ENCODE measurements at places on chromosomes 4 and X.

GRCh38 chr4:22703912-22704311 lies 11.2 kb downstream of the GBA3 start:
- DNase-seq: no peak

- no peak for DNase-seq
Measured at GRCh38 chr4:23930750-23931488, 41.1 kb upstream of the PPARGC1A start.

DNA sequence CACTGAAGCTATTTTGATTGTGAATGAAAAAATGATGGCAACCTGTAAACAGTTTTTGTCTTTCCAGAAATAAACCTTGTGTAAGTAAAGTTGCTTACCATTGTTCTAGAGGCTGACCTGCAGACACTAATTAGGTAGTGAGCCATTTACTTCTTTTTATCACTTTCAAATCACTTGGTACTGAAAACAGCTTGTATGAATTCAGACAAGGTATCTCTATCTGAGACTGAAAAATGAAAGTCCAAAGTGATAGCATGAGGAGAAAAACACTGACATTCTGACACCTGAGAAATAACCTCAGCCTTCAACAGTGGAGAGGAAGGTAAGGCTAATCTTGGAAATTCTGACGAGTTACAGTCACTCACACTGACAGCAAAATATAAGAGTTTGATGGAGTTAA lies 238.8 kb downstream of the GPC3 start:
- DNase-seq: no peak

GRCh38 chr4:133131829-133132460 lies 17.1 kb upstream of the PCDH10 start:
- DNase-seq: no peak

GRCh38 chr4:69934150-69934549 lies 3.3 kb downstream of the CSN1S1 start:
- no peak for DNase-seq

DNA sequence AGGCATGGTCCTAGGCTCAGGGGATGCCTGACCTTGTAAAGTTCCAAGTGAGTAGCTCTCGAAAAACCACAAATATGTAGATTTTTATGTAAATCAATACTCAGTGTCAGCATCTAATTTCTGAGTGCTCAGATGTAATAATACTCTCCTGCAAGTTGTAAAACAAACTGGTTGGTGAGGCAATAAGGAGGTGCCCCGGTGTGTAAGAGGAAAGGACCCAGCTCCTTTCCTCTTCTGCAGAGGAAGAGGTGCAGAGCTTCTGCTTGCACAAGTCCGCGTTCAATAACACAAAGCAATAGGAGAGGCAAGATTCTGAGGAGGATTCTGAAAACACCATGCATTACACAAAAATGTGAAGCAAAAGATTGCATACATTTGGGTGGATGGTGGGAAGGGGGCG lies 43.6 kb upstream of the ENPP6 start:
- DNase-seq: no peak

- DNase-seq: no peak
Measured at GRCh38 chrX:14015294-14015693, 14.4 kb downstream of the GEMIN8 start.

GRCh38 chrX:102745857-102746584 lies 25.5 kb downstream of the GPRASP3 start:
- DNase-seq: peak; percentile 34

DNA sequence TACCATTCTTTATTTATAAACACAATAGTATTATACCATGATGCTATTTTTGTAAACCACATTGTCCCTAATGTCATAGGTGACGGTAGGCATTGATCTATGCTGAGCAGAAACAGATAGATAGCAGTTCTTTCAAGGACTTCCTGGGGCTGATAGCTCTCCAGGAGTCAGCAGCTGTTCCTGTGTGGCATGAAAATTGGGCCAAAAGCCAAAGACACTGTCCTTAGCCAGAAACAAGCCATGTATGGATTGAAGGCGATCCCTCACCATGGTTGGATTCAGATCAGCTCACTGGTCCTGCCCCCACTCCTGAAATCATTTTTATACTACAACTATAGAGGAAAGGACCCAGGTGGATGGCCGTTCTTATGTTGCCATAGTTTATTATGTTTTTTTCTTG lies 53.6 kb downstream of the DDX60 start:
- DNase-seq: no peak

DNA sequence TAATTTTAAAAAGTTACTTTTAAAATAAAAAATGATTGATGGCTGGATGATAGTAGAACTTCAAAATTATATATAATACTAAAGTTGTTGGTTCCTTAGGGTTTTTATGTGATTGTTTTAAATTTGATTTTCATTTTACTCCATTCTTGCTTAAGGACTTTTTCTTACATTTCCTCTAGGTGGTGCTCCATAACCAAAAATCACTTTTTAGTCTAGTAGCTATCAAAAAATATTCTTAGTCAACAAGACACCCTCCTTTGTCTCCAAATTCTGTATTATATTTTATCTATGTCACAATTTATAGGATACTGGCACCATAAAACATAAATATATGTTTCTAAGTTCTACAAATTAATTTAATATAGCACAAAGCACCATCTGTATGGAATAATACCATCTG lies 67.2 kb upstream of the BRWD3 start:
- no peak for DNase-seq

GRCh38 chr4:56375458-56375857 lies 11.8 kb downstream of the AASDH start:
- no peak for DNase-seq

DNA sequence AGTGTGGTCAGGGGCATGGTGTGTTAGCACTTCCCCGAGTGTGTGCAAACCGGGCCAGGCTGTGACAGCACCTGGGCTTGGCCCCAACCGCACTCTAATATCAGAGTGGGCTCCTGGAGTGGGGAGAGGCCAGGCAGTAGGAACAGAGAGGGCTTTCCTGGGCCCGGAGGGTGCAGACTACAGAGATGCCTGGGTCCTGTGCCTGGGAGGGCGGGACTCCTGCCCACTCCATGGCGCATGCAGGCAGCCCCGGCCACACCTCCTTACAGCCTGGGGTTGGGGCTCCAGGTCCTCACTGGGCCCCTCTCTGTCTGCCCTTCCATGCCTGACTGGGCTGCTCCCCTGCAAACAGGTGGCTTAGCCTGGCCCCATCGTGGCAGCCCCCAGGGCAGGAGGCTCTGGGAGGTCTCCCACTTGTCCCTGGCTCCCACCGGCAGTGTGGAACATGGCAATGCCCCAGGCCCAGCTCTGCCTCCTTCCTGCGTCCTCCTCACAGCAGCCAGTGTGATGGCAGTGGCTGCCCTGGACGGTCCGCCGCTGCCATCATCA lies 60.4 kb downstream of the AGA start:
- DNase-seq: no peak

GRCh38 chrX:154809939-154810665 lies 4.8 kb upstream of the MPP1 start:
- no peak for DNase-seq

- DNase-seq: no peak
Measured at GRCh38 chrX:123563167-123563566, 169.7 kb downstream of the THOC2 start.

GRCh38 chr4:13174001-13174400 lies 310.1 kb downstream of the RAB28 start:
- DNase-seq: no peak

DNA sequence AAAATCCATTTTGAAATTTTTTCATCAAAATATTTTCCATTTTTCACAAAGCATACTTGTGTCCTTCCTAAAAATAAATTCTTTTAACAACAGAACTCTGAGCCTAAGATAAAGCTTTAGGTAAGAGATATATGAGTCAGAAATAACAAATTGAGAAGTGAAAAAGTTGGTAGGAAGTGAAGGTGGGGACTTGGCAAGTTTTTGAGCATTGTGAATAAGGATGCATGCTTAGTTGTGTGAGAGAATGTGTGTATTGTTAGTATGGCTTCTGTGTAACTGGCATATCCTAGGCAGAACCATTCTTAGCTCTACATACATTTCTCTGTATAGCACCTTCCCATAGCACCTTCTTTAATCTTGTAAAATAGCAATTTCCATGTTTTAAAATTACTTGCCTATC lies 6.8 kb downstream of the ASB5 start:
- no peak for DNase-seq

DNA sequence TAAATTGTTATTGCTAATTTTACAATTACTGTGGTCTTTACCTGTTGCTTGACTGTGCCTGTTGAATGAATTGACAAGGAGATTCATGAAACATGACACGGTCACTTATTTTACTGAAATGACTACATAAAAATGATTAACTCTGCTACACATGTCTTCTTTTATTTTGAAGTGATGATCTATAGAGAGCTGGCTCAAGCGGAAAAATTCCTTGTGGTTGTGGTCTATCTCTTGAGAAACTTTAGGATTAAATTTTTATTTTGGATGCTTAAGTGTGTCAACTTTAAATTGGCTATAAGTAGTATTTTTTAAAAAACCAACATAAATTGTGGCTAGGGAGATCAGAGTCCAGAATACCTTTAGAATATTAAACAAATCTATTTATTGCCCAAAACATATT lies 131.8 kb upstream of the PITX2 start:
- DNase-seq: no peak

Data from WERI-Rb-1 (cell line).